HCEC 1CT (cell line): ENCODE measurements at places on chromosomes 5 and 9.

DNA sequence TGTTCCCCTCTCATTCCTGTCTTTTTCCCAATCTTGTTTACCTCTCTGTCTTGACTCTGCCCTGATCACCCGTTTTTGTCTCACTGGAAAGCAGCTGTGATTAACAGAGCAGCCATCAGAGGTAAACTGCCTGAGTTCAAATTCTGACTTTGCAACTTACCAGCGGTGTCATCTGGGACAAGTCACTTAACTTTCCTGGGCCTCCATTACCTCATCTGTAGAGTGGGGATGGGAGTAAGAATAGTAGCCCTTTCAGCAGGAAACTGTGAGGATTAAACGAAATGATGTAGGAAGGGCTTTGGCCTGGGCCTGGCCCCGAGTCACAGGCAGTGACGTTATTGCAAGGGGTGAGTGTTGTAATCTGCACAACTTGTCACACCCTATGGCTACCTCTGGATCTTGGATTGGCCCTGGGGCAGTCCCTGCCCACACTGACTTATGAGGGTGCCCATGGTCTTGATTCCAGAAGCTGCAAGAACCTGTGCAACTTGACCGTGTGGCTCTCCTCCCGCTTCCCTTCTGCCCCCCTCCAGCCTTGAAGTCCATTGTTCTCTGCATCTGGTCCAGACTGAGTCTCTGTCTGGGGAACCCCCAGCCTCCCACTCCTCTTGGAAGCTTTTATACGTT is 657 bp upstream of the PCDH12 start:
- peak; percentile 9 for DNase-seq

DNA sequence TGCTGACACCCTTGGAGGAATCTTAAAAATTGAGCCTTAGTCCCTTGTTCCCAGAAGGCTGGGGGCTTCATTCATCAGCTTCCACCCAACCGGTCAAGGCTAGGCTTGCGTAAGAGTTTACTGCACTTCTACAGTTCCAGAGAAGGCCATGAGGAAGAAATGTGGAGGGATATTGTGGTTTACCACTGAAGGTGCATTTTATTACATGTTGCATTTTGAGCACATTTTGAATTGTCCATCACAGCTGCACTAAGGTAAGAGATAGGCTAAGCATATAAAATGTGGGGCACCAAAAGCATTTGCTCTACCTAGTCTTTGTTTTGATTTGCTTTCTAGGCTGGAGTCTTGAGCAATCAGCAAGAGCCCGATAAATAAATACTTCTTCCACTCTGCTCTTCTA is 167.1 kb upstream of the PAPPA start:
- DNase-seq: no peak

- peak; percentile 73 for DNase-seq
Observed at GRCh38 chr9:20526500-20527319, 95.6 kb downstream of the MLLT3 start.

GRCh38 chr5:43636076-43636475 is 33.1 kb downstream of the NNT start:
- DNase-seq: no peak

- no peak for DNase-seq
Observed at GRCh38 chr5:55177078-55177477, 4.1 kb upstream of the CDC20B start.

DNA sequence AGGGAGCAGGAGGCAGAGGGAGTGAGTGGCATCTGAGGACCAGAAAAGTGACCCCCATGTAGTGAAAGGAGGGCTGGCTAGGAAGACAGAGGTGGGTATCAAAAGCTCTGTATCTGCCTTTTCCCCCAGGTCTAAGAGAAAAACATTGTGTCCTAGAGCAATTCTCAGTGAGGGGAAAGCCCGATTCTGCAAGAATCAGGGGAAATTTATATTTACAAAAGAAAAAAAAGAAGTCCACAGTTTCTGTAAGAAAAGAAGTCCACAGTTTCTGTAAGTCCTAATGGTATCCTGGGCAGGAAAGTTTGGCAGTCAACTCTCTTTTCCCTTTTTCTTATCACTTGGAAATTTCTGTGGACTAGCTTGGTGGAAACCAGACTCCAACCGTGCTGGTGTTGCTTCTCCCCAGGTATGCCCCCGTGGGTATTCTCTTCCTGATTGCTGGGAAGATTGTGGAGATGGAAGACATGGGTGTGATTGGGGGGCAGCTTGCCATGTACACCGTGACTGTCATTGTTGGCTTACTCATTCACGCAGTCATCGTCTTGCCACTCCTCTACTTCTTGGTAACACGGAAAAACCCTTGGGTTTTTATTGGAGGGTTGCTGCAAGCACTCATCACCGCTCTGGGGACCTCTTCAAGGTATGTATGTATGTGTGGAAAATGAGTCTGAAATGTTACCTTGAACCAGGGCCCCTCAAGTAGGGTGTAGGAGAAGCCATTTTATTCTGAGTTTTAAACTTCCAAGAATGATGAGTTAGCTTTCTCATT is 73.0 kb downstream of the SLC1A3 start:
- DNase-seq: no peak

GRCh38 chr5:169503886-169504285 is 79.7 kb upstream of the SPDL1 start:
- no peak for DNase-seq

DNA sequence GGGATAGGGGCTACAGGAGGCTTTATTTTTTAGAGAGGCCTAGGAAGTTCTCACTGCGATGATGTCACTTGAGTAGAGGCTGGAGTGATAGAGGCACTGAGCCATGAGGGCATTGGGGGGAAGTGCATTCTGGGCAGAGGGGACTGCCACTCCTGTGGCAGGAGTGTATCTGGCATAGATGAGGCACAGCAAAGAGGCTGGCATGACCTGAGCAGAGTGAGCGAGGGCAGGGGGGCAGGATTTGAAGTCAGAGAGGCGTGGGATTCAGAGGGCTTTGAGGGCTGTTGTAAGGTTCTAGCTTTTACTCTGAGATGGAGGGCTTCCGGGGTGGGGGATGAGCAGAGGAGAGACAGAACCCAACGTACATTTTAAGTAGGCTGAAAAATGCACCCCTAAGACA is 91.9 kb upstream of the SH3PXD2B start:
- no peak for DNase-seq

DNA sequence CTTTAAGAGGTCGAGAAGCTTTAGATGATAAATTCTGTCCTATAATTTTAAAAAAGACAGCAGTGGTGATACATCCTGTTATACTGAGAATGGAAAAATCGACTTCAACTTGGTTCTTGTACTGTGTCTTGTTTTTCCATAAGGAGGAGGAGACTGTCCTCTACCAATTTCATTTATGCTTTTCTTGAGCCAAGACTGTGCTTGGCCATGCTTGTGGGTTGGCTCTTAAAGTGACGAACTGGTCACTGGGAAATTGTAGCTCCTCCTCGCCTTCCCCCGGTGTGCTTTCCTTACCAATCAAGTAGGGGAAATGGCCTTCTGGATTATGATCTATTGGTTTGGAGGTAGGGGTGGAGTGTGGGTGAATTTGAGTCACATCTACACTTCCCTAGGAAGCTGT is 67.1 kb upstream of the HSPB3 start:
- no peak for DNase-seq
